ENCODE measurements at places on chromosomes 3 and 15.

DNA sequence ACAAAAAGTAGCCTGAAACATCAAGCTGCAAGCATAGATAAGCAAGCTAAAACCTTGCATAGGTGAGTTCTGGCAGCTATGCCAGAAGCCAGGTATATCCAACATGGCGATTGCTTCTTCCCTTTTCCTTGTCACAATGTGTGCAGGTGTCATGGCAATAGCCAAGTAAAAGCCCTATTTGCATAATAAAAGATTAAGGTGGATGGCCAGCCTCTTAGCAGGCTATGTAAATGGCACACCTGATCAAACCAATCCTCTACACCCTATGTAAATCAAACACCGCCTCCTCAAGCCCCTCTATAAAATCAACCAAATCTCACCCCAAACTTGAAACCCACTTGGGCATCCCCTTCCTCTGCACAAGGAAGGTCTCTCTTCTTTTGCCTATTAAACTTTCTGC lies 366.8 kb downstream of the VGLL3 start:
- no peaks in the 10 kb centered on the region for H3K4me1 ChIP-seq
- no peaks in the 10 kb centered on the region for H3K36me3 ChIP-seq
- H3K27me3 ChIP-seq, result no peaks in the 10 kb centered on the region
- H3K4me3 ChIP-seq, result no peak overlapping the region
- DNase-seq, result no peak

GRCh38 chr15:62895139-62895866 lies 147.2 kb upstream of the TPM1 start:
- H3K27me3 ChIP-seq, result no peaks in the 10 kb centered on the region
- H3K4me3 ChIP-seq, result no peak overlapping the region
- no peaks in the 10 kb centered on the region for H3K36me3 ChIP-seq
- peaks cover 10% of the 10 kb centered on the region for H3K4me1 ChIP-seq
- H3K27ac ChIP-seq, result no peak overlapping the region

DNA sequence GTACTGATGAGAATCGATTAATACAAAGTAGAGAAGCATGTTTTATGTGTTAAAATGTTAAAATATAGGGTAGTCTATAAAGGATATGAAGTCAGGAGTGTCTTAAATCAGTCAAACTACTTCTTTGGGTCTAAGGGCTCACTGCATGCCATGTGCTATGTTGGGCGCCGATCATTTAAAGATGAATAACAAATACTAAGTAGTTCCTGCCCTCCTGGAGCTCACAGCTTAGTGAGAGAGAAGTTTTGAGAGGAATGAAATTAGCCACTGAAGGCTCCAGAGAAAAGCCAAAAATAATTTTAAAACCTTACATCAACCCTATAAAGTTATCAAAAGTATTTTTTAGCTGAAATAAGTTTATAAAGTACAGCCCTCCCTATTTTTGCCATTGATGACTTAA lies 44.5 kb downstream of the BLM start:
- no peaks in the 10 kb centered on the region for H3K36me3 ChIP-seq
- no peaks in the 10 kb centered on the region for H3K4me1 ChIP-seq
- no peak overlapping the region for H3K27ac ChIP-seq

DNA sequence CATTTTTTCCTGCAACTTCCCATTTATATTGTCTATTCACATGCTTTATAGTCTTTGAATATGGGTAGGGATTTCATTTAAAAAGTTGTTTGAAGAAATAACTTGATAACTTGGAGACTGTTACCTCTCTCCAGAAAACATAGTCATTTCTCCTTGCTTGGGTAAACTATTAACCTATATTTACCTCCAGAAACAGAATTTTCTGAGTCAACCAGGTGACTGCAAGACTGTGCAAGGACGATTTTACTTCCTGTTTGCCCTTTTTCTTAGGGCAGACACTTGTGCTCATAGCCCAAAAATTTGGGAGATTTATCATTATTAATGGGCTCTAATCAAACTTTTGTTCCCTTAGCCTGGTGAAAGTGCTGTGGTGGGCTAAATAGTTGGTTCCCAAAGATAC lies 14.3 kb upstream of the MOBP start:
- no peaks in the 10 kb centered on the region for H3K4me1 ChIP-seq
- no peaks in the 10 kb centered on the region for H3K27me3 ChIP-seq
- DNase-seq, result no peak
- H3K36me3 ChIP-seq, result no peaks in the 10 kb centered on the region
- H3K27ac ChIP-seq, result no peak overlapping the region
- H3K4me3 ChIP-seq, result no peak overlapping the region

DNA sequence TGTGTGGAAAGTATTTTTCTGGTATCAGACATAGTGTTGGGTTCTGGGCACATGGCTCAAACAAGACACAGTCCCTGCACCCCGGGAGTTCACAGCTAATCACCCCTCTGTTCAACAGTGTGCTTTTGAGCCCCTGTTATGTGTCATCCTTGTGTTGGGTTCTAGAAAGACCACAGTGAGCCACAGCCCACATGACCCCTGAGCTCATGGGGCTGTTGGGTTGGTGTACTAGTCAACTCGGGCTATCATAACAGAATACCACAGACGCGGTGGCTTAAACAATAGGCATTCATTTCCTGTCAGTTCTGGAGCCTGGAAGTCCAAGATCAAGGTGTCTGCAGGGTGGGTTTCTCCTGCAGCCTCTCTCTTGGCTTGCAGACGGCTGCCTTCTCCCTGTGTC lies 100.0 kb downstream of the DNAJB8 start:
- H3K27ac ChIP-seq, result no peak overlapping the region
- H3K4me1 ChIP-seq, result no peaks in the 10 kb centered on the region
- H3K36me3 ChIP-seq, result peaks cover 4% of the 10 kb centered on the region
- DNase-seq, result no peak

DNA sequence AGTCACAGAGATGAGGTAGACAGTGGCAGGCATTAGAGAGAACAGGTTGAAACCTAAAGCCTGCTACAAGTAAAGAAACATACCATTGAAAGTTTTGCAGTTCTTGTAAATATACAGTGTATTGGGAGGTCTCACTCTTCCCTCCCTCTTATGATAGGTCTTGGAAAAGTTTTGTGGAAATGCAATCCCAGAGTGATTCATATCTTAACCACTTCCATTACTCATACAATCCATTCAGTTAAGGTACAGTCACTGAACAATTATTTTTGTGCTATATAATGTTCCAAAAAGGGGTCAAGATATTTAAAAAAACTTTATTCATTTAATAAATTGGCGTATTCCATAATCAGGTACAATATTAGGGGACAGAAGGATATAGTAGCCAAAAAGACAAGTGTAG lies 737.7 kb upstream of the ALCAM start:
- H3K36me3 ChIP-seq, result no peaks in the 10 kb centered on the region
- no peaks in the 10 kb centered on the region for H3K4me1 ChIP-seq
- no peak for DNase-seq
- H3K27me3 ChIP-seq, result peaks cover 2% of the 10 kb centered on the region

DNA sequence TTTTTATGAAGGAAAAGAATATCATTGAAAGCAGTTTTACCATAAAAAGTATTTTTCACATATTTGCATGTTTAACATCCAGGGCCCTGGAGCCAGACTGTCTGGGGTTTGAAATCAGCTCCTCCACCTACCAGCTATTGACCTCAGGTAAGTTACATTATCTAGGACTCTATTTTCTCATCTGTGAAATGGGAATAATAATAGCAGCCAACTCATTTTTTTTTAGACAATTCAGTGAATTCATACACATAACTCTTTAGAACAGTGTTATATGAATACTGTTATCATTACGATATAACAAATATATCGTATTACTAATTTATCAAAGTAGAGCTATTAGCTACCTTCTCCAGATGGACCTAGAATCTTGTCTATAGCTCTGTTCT lies 21.3 kb downstream of the MDFIC2 start:
- H3K27me3 ChIP-seq, result no peaks in the 10 kb centered on the region
- no peaks in the 10 kb centered on the region for H3K36me3 ChIP-seq
- no peaks in the 10 kb centered on the region for H3K4me1 ChIP-seq
- no peak overlapping the region for H3K4me3 ChIP-seq

DNA sequence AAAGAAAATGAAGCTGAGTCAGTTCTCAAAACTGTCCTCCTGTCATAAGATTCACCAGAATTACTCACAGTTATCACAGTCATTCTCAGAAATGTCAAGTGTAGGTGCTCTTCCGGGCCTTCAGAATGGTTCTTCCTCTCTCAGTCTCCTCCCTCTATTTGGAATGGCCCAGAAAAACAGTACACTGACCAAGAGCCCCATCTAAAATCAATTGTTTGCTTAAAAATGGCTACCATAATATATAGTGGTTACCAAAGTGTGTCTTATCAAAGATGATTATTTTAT lies 99.8 kb downstream of the MECOM start:
- no peak for DNase-seq
- H3K4me1 ChIP-seq, result no peaks in the 10 kb centered on the region
- no peaks in the 10 kb centered on the region for H3K27me3 ChIP-seq
- no peak overlapping the region for H3K27ac ChIP-seq
- no peak overlapping the region for H3K4me3 ChIP-seq

GRCh38 chr3:100972867-100973266 lies 20.4 kb downstream of the ABI3BP start:
- H3K27me3 ChIP-seq, result no peaks in the 10 kb centered on the region
- H3K27ac ChIP-seq, result no peak overlapping the region
- no peak for DNase-seq
- H3K4me3 ChIP-seq, result no peak overlapping the region
- H3K4me1 ChIP-seq, result no peaks in the 10 kb centered on the region
- H3K36me3 ChIP-seq, result no peaks in the 10 kb centered on the region

DNA sequence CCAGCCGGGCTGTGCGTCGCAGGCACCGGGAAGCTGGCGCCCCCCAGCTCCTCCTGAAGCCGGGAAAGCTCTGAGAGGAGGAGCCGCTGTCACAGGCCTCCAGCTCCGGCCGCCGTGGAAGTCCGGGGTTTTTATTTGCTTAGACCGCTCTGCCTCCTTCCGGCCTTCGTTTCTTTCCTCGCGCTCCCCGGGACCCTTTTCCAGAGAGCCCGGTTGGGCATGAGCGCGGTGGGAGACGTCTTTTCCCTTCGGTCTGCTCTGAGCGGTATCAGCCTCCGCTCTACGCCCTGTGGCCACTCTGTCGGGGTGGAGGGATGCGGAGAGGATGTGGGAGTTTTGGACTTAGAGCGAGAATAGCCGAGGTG lies 559 bp downstream of the SENP5 start:
- DNase-seq, result peak; percentile 49
- no peaks in the 10 kb centered on the region for H3K27me3 ChIP-seq
- H3K36me3 ChIP-seq, result no peaks in the 10 kb centered on the region
- H3K4me3 ChIP-seq, result peak overlapping the region; percentile 96
- peaks cover 26% of the 10 kb centered on the region for H3K4me1 ChIP-seq

- no peak for DNase-seq
- H3K4me1 ChIP-seq, result no peaks in the 10 kb centered on the region
- no peak overlapping the region for H3K4me3 ChIP-seq
- no peaks in the 10 kb centered on the region for H3K36me3 ChIP-seq
- no peak overlapping the region for H3K27ac ChIP-seq
Observed at GRCh38 chr3:74106925-74107324, 482.2 kb upstream of the PDZRN3 start.

- H3K27ac ChIP-seq, result no peak overlapping the region
- H3K4me1 ChIP-seq, result no peaks in the 10 kb centered on the region
- H3K36me3 ChIP-seq, result no peaks in the 10 kb centered on the region
- DNase-seq, result no peak
Observed at GRCh38 chr15:50828610-50829206, 63.2 kb upstream of the SPPL2A start.

DNA sequence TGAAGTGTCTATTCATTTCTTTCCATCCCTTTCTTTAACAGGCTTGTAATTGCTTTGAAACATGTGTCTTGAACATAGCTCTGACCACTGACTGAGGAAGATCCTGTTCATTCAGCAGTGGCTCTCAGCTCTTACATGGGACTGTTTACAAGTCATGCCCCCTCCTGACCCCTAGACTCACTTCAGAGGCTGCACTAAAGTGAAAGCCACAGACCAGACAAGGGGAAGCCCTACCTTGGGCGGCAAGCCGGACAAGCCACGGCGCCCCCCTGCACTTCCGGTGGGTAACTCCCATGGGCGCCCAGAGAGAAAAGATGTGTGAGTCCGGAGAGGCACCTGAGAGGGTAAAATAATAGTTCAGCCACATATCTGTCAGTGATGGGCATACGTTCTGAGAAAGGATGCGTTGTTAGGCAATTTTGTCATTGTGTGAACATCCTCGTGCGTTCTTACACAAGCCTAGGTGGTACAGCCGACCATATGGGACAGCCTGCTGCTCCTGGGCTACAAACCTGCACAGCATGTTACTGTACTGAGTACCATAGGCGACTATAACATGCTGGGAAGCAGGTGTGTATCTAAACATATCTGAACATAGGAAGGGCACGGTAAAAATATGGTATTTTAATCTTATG lies 116.2 kb downstream of the CHSY1 start:
- no peak for DNase-seq
- no peaks in the 10 kb centered on the region for H3K36me3 ChIP-seq
- H3K4me1 ChIP-seq, result no peaks in the 10 kb centered on the region
- no peaks in the 10 kb centered on the region for H3K27me3 ChIP-seq
- H3K4me3 ChIP-seq, result no peak overlapping the region

DNA sequence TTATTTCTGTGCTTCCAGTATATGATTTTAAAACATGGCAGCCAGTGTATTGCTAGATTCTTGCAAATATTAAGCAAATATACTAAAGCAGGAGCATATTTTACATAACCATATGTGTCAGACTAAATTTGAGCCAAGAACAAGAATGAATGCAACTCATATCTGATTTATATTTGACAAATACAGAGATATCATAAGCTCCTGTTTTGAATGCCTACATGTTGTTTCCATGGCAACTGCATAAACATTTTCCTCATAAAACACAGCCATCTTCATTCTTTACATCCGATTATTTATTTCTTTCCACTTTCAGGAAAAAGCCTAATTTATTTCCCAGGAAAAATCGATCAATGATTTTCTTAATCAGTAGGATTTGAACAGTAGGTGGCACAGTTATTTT lies 172.2 kb upstream of the TSPAN3 start:
- no peaks in the 10 kb centered on the region for H3K27me3 ChIP-seq
- DNase-seq, result no peak
- H3K4me1 ChIP-seq, result no peaks in the 10 kb centered on the region
- H3K36me3 ChIP-seq, result no peaks in the 10 kb centered on the region
- no peak overlapping the region for H3K4me3 ChIP-seq

- no peaks in the 10 kb centered on the region for H3K27me3 ChIP-seq
- H3K27ac ChIP-seq, result no peak overlapping the region
- H3K4me3 ChIP-seq, result no peak overlapping the region
- no peak for DNase-seq
Observed at GRCh38 chr3:6216135-6217026, 644.5 kb upstream of the GRM7 start.

GRCh38 chr15:62035256-62035924 lies 24.9 kb downstream of the VPS13C start:
- no peaks in the 10 kb centered on the region for H3K4me1 ChIP-seq
- no peak for DNase-seq
- no peak overlapping the region for H3K4me3 ChIP-seq
- H3K36me3 ChIP-seq, result no peaks in the 10 kb centered on the region
- H3K27me3 ChIP-seq, result no peaks in the 10 kb centered on the region

- peak overlapping the region; percentile 76 for H3K27ac ChIP-seq
- no peaks in the 10 kb centered on the region for H3K4me1 ChIP-seq
- no peaks in the 10 kb centered on the region for H3K36me3 ChIP-seq
- H3K4me3 ChIP-seq, result no peak overlapping the region
- no peak for DNase-seq
Observed at GRCh38 chr3:186932281-186933181, 2.2 kb downstream of the ST6GAL1 start.

- no peaks in the 10 kb centered on the region for H3K27me3 ChIP-seq
- H3K4me3 ChIP-seq, result no peak overlapping the region
- H3K27ac ChIP-seq, result no peak overlapping the region
- DNase-seq, result no peak
- H3K4me1 ChIP-seq, result no peaks in the 10 kb centered on the region
Observed at GRCh38 chr3:19002606-19003005, 145.7 kb upstream of the KCNH8 start.

- no peaks in the 10 kb centered on the region for H3K36me3 ChIP-seq
- H3K27me3 ChIP-seq, result no peaks in the 10 kb centered on the region
- DNase-seq, result no peak
- H3K4me3 ChIP-seq, result no peak overlapping the region
- H3K4me1 ChIP-seq, result no peaks in the 10 kb centered on the region
Observed at GRCh38 chr15:35886765-35887164, 340.8 kb upstream of the DPH6 start.
